Activated naive CD8-positive, alpha-beta T cell treated with anti-CD3 and anti-CD28 coated beads, Interleukin-2, amount 10 ng/mL, durations not matched to agents 7 days and 5 days (primary cell): ENCODE measurements at places on chromosomes 5 and 9.

DNA sequence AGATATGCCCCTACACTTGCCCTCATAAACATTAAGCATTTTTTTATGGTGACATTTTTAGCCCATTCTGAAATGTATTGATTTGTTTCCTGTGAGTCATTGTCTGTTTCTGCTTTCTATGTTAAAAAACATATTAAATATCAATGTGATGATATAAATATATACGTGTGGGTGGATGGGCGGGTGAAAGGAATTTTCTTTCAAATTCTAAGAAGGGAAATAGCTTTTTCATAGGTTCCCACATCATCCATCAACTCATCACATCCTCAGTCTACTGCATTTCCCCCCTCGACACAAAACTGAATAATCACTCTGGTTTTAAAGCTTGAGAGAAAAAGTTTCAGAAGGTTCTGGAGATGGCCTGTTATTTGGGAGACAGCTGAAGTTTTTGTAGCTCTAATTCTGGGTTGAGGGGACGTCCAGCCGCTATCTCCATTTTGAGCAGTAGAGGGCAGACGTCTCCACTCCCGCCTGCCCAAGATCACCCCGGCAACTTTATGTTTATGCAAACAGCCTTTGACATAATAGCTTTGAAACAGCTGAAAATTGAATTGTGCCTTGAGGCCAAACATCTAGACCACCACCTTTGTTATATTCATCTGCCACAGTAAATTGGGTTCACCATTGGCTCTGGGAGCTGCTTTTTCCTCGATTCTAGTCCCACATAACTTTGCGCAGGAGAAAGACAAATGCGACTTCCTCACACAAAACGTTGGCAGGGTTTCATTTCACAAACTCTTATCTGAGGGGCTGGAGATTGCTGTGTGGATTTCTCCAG is 216.2 kb upstream of the CLINT1 start:
- DNase-seq = peak; percentile 40

DNA sequence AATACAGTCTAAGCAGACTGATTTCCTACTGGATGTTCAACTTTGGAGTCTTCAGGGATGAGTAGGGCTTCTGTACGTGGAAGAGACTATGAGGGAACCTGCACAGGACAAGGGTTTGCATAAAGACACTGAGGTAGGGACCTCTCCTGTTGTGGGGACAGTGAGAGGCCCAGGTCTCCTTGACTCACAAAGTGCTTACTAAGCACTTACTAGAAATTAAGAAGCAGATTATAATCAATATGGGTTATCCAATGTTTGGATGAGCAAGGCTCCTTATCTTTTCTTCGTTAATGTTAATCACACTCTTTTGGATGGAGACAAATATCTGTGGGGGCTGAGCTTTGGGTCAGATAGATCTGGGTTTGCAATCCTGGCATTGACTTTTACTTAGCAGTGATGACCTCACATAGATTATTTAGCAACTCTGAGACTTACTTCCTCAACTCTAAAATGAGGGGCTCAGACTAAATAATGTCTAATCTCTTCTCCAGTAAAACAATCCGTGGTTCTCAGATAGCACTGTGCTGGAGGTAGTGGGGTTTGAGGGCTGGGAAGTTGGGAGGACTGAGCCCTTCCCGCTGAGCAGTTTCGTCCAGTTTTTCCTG is 45.9 kb downstream of the PDCD1LG2 start:
- DNase-seq = no peak

DNA sequence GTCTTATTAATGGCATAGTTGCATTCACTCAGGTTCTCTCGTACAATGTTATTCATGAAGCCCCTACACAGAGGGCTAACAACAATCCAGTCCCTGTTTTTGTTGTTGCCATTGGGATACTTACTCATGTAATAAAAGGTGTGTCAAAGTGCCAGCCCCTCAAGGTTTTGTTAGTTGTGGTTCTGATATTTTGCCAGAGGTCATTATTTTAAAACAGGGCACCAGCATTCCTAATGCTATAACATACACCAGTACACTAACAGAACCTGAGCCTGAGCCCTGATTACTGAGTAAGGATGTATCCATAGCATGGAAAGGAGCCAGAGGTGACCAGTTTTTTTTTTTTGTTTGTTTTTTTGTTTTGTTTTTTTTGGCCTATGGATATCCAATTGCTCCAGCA is 50.2 kb downstream of the SMC2 start:
- no peak for DNase-seq

- no peak for DNase-seq
Measured at GRCh38 chr5:100505984-100506670, 29.0 kb upstream of the FAM174A start.

DNA sequence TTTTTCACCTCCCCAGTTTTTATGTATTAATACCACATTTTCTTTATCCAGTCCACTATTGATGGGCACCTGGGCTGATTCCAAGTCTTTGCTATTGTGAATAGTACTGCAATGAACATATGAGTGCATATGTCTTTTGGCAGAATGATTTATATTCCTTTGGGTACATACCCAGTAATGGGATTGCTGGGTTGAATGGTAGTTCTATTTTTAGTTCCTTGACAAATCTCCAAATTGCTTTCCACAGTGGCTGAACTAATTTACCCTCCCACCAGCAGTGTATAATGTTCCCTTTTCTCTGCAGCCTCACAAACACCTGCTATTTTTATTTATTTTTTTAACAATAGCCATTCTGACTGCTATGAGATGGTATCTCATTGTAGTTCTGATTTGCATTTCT is 340.2 kb downstream of the ADAMTS6 start:
- no peak for DNase-seq

DNA sequence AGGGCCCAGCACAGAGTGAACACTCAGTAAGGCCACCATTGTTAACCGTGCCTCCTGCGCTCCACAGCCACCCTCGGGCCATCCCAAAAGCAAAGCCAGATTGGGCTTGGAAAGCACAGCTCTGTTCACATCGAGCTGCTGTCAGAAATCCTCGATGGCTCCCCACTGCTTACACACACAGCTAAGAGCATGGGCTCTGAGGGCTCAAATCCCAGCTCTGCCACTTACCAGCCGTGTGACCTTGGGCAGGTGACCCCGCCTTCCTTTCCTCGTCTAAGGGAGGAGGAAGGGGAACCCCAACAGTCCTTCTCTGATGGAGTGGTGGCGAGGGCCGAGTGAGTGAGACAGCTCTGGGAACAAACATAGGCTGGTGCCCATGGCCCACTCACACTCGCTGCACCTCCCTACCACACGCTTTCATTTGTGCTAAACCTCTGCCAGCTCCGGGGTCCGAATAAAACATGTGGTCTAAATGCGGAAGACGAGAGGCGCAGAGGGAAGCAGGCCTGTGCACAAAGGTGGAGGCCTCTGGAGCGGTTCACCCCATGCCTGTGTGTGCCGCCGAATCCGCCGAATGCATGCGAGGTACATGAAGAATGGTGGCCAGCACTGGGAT is 139.3 kb downstream of the PAX5 start:
- DNase-seq = no peak

DNA sequence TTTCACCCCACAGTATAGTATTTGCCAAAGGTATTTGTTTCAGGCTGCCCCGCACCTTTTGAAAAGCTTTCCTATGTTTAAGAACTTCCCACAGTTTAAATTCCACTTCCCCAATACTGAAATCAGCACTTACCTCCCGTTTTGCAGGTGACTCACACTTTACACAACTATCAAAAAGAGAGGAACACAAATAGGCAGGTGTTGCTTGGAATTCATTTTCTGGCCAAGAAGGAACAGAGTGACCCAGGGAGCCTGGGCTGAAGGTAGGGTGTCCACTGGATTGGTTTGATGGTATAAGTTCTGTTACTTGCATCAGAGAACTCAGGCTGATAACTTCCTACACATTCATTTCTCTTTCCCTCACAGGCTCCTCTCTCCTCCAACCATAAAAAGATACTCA is 60.1 kb upstream of the SLC30A5 start:
- no peak for DNase-seq

DNA sequence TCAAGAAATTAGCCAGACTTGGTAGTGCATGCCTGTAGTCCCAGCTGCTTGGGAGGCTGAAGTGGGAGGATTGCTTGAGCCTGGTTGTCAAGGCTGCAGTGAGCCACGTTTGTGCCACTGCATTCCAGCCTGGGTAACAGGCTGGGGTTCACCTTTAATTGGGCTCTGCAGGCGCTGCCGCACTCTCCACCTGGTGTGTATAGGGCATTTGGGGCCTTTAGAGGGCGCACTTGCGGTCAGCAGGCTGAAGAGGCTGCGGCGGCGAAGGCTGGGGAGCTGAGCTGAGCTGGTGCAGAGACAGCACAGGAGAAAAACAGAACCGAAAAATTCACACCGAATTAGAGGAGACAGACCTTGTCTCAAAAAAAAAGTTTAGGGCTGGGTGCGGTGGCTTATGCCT is 31.2 kb downstream of the CDK7 start:
- no peak for DNase-seq

GRCh38 chr5:98072921-98073320 is 700.5 kb upstream of the RGMB start:
- no peak for DNase-seq

GRCh38 chr9:8251566-8251965 is 452.0 kb upstream of the DMAC1 start:
- no peak for DNase-seq
